ENCODE measurements at places on chromosomes 13 and 19.

DNA sequence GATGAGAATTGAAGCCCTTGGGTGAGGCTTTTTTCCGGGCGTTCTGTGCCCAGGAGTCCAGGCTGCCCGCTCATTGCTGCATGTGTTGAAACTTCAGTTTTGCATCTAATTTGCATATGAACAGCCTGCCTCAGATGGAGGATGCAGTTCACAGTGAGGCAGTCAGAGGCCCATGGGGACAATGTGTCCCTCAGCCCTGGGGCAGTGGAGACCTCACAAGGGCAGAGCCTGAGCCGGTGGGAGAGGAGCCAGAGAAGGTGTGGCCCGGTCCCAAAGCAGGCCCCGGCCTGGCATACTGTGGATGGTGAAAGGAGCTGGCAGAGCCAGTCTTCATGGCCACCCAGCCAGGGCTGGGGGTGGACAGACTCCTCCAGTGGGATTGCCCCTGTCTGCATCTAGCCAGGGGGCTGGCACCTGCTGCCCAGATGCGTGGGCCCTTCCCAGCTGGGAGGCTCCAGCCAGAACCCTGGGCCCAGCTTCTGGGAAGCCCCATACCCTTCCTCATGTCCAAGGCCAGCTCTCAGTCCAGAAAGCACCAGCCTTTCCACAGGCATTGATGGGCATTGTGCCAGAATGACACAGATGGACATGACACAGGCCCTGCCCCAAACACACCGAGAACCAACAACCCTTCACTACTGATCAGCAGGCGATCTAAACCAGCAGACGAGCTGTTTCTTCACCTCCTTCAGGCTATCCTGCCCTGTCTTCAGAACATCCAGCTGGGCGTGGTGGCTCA, 32.9 kb upstream of the KCTD15 start:
- DNase-seq, result no peak

DNA sequence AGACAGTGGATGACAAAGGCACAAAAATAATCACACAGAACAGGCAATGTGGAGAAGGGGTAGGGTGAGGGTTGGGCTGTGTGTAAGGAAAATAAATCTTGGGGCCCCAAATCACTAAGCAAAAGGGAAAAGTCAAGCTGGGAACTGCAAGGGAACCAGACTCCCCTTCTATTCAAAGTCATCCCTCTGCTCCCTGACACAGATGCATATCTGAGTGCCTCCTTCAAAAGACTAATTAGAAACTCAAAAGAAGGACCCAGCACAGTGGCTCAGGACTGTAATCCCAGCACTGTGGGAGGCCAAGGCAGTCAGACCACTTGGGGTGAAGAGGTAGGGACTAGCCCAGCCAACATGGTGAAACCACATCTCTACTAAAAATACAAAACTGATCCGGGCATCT, 18.3 kb downstream of the ZNF611 start:
- no peak for DNase-seq

DNA sequence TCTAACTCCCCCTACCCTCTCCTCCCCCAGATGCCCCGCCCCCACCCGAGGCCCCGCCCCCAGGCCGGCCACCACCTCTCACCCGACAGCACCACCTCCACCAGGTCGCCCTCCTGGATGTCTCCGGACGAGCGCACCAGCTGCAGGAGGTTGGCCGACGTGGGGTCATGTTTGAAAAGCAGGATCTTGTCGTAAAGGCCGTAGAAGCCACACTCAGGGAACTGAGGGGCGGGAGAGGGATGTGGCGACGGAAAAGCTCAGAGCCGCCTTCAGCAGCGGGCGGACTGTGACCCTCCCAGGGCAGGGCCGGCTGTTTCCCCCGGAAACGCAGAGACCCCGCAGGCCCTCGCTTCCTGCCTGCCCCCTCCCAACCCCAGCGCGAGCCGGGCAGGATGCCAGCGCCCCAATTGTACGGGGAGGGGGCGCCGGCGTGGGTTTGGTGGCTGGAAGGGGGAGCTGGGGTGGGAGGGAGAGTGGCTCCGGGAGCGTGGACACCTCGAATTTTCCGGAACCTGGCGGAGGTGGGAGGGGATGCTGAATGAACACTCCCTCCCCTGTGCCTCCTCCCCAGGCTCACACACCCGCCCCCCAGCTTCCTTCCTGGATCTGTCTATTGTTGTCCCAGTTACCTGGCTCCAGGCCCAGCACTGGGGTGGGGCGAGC, 3.0 kb downstream of the PRKD2 start:
- peak; percentile 41 for DNase-seq

DNA sequence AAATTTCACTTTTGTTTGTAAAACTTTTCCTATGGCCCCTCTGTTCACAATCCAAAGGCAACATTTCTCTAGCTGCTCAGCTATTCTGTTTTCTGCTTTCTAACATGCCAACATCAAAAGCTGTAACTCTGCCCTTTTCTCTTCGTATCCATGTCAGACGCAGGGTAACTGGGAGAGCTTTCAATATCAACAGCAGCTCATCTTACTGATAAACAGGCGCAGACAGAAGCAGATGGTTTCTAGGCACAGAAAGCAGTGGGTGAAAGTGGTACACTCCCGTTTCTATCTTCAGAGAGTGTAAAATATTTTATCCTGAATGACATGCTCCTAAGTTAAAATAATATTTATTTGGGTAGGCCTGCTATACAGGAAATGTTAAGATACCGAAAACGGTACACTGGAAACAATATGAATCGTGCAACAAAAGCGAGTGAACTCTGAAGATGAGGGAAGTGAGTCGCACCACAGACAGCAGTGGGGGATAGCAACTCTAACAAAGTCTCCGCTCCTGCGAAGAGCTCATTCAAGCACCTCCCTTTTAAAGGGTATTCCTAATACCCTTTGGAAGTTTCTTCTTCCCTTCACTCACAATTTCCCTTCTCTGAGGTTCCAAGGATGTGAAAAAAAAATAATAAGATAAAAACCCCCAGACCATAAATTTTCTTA, 798.3 kb downstream of the GPC5 start:
- DNase-seq, result no peak

GRCh38 chr13:109275139-109275745, 511.1 kb downstream of the IRS2 start:
- DNase-seq, result no peak

- no peak for DNase-seq
Observed at GRCh38 chr19:38878575-38879399, 712 bp upstream of the RINL start.

- DNase-seq, result peak; percentile 44
Observed at GRCh38 chr13:100630555-100630954, 42.0 kb upstream of the GGACT start.

- no peak for DNase-seq
Observed at GRCh38 chr19:23222998-23223652, 27.1 kb downstream of the ZNF724 start.

DNA sequence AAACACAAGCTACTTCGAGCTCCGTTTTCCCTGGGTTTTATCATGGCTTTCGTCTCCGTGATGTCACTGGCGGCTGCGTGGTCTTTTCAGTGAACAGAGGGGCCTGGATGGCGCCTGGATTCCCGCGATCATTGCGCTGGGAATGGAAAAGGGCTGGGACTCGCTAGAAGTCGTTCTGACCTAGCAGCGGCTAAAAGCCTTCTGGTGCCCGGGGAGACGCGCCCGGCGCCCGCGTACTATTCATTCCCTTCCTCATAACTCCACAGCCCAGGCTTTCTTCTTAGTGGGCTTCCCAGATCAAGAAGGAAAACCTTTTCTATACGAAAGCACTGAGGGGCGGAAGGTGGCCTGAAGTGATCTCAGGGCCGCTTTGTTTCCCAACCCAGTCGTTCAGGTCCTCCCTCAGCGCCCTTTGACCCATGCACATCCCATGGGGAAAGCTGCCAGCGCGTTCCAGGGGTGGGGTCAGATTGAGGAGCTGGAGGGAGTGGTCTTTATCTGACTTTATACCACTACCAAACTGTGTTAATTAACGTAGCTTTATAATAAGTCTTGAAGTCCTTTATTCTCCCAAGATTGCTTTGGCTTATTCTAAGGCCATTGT, 96.6 kb downstream of the ELF1 start:
- no peak for DNase-seq

GRCh38 chr13:80814541-80814940, 473.6 kb upstream of the SPRY2 start:
- no peak for DNase-seq

GRCh38 chr13:46679369-46680120, 117.4 kb downstream of the ESD start:
- no peak for DNase-seq

All from NCI-H187 treated with DMSO at 0.1 percent for 48 hours (cell line).